ENCODE measurements at places on chromosomes 4 and X. TPM values are rescaled to one million over a fixed set of nuclear protein-coding genes. Genes with fewer than 3 reads are reported as not detected.

Gene TBC1D1
- 152 TPM for total RNA-seq

Gene EPHA5
- 0.92 TPM for total RNA-seq

Gene XAGE1A
- not detected for total RNA-seq

Gene RNF175
- not detected for total RNA-seq

GRCh38 chr4:127832585-127832984 lies 48.1 kb upstream of the PLK4 start:
- H3K27me3 ChIP-seq: no peaks in the 10 kb centered on the region
- H3K27ac ChIP-seq: no peak overlapping the region
- no peak overlapping the region for H3K4me3 ChIP-seq
- DNase-seq: no peak
- peaks cover 8% of the 10 kb centered on the region for H3K36me3 ChIP-seq

GRCh38 chr4:110008540-110008939 lies 95.9 kb downstream of the EGF start:
- no peaks in the 10 kb centered on the region for H3K4me1 ChIP-seq
- no peak overlapping the region for H3K4me3 ChIP-seq
- no peak for DNase-seq
- no peaks in the 10 kb centered on the region for H3K36me3 ChIP-seq
- H3K27ac ChIP-seq: no peak overlapping the region

DNA sequence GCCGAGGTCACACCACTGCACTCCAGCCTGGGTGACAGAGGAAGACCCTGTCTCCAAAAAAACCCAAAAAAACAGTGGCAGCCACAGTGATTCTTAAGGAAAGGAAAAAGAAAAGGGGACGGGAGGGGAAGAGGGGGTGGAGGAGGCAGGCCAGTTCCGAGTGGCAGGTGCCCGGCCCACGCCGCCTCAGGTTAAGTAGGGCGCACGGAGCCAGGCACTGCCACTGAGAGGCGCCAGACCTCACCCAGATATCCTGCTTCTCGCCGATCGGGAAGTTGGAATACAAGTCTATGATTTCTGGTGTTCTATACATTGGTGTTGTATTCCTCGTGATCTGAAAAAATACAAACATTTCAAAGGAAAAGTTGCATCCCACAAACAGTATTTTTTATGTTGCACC lies 35.9 kb downstream of the GAK start:
- no peaks in the 10 kb centered on the region for H3K27me3 ChIP-seq
- H3K4me3 ChIP-seq: no peak overlapping the region
- peaks cover 53% of the 10 kb centered on the region for H3K36me3 ChIP-seq
- no peaks in the 10 kb centered on the region for H3K4me1 ChIP-seq
- no peak for DNase-seq
- no peak overlapping the region for H3K27ac ChIP-seq

- no peaks in the 10 kb centered on the region for H3K36me3 ChIP-seq
- H3K27ac ChIP-seq: no peak overlapping the region
- no peaks in the 10 kb centered on the region for H3K4me1 ChIP-seq
- H3K27me3 ChIP-seq: no peaks in the 10 kb centered on the region
Measured at GRCh38 chrX:652341-652741, 21.8 kb downstream of the SHOX start.

DNA sequence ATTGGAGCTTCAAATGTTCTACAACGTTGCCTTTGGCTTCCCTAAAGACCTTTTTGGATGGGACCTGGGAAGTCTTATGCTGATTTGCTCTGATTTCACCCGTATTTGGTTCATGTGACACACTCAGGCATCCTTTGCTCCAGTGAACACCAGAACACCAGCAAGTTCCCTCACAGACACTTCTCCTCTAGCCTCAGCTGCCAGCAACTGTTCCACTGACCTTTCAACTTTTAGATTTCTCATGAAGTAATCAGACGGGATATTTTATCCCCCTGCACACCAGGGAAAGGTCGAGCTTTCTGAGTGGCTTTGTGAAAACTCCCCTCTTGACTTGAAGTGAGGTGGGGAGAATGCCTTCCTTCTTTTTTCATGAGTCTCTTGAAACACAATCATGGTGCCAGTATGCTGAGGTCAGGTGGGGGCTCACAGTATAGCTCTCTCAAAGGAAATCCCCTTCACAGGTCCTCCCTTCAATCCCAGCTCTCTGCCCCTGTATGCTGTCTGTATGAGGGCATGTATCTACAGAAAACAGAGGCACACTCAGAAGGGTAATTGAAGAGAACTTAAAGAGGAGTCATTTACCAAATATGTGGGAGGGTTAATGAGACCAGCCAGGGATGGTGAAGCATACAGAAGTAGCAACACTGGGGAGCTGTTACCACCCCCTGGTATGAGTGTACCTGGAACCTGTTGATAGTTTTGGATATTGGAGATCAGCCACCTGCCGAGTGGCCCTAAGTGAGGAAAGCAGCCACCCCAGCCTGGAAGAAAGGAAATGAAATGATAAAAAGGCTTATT lies 62.7 kb downstream of the FGFBP1 start:
- no peaks in the 10 kb centered on the region for H3K4me1 ChIP-seq
- DNase-seq: no peak
- H3K36me3 ChIP-seq: no peaks in the 10 kb centered on the region
- H3K27me3 ChIP-seq: no peaks in the 10 kb centered on the region

DNA sequence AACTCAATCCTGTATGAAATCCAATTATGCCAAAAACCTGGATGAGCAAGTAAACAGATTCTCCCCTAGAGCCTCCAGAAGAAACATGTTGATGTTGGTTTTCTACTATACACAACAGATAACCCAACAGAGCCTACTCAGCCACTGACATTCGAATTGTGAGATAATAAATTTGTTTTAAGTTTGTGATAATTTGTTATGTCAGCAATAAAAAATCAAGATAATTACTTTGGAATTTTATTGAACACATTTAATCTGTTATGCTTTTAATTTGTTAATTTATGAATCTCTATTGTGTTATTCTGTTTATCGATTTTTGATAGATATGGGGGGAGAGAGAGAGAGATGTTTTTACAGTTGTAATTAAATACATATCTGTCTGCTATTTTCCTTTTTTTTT lies 1016.1 kb upstream of the PCDH7 start:
- DNase-seq: no peak
- H3K27ac ChIP-seq: no peak overlapping the region
- H3K27me3 ChIP-seq: no peaks in the 10 kb centered on the region
- H3K4me3 ChIP-seq: no peak overlapping the region

DNA sequence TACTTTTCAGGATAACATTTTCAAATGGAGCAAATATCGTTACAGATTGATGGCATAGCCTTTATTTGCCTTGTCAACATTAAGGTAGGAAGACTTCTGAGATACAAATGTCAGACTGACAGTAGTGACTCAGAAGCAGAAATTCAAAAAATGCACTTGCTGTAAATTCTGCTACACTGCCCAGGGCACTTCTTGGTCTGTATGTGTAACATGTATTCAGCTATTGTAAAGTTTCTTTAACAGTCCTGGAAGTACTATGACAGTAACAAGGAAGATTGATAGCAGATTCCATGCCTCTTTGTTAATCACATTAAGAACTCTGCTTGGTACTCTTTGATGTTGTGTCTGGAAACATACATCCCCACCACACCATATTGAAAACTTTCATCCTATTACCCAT lies 69.6 kb upstream of the PCDH18 start:
- DNase-seq: no peak
- H3K27me3 ChIP-seq: no peaks in the 10 kb centered on the region
- H3K27ac ChIP-seq: no peak overlapping the region
- H3K4me3 ChIP-seq: no peak overlapping the region
- H3K36me3 ChIP-seq: no peaks in the 10 kb centered on the region

DNA sequence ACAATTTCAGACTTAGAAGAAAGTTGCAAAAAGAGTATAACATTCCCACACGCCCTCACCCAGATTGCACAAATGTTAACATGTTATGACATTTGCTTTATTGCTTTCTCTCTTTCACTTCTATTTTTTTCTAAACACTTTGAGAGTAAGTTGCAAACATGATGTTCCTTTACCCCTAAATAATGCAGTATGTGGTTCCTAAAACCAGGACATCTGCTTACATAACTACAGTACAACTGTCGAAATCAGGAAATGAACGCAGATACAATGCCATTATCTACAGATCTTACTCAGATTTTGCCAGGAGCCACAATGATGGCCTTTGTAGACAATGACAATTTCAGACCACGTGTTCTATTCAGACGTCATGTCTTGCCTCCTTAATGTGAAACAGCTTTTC lies 22.4 kb downstream of the SH3TC1 start:
- H3K27ac ChIP-seq: no peak overlapping the region
- H3K4me1 ChIP-seq: no peaks in the 10 kb centered on the region
- H3K36me3 ChIP-seq: no peaks in the 10 kb centered on the region
- H3K4me3 ChIP-seq: no peak overlapping the region
- no peaks in the 10 kb centered on the region for H3K27me3 ChIP-seq
- no peak for DNase-seq

DNA sequence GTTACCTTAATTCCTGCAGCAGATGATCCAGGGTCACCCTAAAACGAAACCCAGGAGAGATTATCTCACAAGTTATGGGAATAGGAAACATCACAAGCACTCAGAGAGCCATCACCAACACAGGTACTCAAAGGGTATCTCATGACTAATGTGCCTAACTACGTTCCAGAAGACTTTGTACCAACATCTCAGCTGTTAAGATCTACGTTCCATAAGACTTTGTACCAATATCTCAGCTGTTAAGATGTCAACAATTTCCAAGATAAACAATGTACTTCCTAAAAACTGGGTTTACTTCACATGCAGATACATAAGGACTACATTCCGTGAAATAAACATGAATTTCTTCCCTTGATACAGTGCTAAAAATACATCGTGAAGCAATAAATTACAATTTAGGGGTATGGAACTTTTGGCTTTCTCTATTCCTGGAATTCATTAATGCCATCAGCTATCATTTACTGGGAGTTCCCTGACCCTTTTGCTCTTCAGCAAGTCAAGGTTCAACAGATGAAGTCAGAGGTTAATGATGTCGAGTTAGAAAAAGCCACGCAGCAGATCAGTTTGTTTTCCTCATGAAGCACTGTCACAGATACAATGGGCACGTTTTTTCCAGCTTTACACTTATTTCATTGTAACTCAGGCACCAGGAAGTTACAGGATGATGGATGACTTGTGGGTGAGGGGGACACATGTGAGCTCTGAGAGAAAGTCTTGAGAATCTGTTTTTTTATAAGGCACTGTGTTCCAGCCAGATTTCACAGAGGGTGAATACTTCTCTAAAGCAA lies 127.0 kb upstream of the ETNPPL start:
- H3K4me1 ChIP-seq: no peaks in the 10 kb centered on the region
- no peaks in the 10 kb centered on the region for H3K36me3 ChIP-seq
- H3K4me3 ChIP-seq: no peak overlapping the region
- no peaks in the 10 kb centered on the region for H3K27me3 ChIP-seq

DNA sequence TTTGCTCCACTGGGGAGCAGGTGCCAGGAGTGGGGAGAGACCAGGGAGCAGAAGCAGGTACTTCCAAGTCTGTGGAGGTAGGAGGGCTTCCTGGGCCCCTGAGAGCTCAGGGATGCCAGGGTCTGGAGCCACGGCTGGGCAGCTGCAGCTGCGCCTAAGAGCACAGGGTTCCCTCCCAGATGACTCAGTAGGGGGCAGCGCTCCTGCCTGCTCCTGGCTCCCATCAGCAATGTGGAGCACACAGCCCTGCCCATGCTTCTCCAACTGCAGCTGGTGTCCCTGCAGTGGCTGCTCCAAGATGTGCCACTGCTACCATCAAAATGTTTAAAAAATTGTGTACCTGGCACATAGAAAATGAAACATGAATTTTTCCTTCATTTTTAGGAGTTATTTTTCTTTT lies 1028.2 kb downstream of the PCDH7 start:
- no peaks in the 10 kb centered on the region for H3K4me1 ChIP-seq
- no peaks in the 10 kb centered on the region for H3K27me3 ChIP-seq
- no peak for DNase-seq
- H3K4me3 ChIP-seq: no peak overlapping the region

GRCh38 chr4:122787940-122788339 lies 38.7 kb upstream of the FGF2 start:
- DNase-seq: no peak
- H3K27me3 ChIP-seq: no peaks in the 10 kb centered on the region
- H3K27ac ChIP-seq: no peak overlapping the region

- no peak overlapping the region for H3K27ac ChIP-seq
- no peaks in the 10 kb centered on the region for H3K36me3 ChIP-seq
- no peaks in the 10 kb centered on the region for H3K27me3 ChIP-seq
- no peaks in the 10 kb centered on the region for H3K4me1 ChIP-seq
Measured at GRCh38 chr4:105998171-105999063, 103.1 kb downstream of the NPNT start.

DNA sequence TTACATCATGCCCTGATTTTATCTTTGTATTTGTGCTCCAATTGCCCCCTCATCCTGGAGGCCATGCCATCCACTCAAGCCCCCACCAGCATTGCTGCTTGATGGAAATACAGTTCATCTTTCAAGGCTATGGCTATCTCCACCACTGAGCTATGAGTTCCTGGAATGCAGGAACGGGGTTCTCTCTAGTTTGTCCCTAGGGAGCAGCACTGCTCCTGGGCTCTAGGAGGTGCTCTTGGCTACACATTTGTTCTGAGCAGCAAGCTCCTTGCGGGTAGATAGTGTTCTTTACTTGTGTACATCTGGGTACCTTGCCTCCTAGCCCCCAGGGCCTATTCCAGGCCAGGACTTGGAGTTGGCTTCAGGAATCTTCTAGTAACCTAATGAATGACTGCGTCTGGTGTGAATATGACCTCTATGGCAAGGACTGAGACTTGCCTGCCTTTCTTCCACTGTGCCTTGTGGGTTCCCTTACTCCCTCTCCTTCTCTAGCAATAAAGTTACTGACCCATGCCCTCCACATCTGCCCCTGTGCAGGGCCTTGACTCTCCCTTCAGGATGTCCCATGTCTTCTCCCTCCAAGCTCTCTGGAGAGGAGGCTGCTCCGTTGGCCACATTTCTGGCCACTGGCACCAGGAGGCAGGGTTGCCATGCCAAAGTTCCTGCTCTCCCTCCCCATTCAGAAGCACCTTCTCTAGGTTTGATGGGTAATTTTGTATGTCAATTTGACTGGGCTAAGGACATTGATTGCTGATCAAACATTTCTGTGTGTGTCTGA lies 7.6 kb downstream of the CITED1 start:
- H3K27me3 ChIP-seq: no peaks in the 10 kb centered on the region
- H3K27ac ChIP-seq: no peak overlapping the region
- DNase-seq: no peak
- no peaks in the 10 kb centered on the region for H3K4me1 ChIP-seq
- H3K36me3 ChIP-seq: no peaks in the 10 kb centered on the region
- H3K4me3 ChIP-seq: no peak overlapping the region

DNA sequence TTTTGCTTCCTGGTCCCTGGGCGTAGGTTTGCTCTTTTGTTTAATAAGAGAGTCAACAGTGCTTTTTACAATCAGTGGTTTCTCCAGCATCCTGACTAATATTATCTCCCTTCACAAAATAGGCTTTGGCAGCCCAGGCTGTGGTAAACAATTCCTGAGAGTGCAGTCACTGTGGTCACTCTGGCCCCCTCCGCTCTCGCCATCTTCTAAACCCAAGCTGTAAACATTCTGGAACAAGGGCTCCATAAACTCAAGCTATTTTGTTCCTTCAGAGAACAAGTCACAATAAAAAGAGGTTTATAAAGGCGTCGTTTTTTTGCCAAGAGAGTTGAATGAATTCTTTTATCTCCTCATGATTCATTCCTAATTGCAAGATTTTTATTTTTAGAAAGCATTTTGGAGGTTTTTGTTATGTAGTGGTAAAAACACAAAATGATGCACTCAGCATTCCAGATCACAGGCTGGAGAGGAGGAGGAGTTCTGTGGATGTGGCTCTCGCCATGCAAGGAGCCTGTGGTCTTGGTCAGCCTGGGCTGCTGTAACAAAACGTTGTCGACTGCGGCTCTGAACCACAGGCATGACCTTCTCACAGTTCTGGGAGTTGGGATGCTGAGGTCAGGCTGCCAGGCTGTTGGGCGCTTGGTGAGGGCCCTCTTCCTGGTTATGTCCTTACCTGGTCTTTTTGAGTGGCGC lies 486.4 kb upstream of the FAT1 start:
- no peaks in the 10 kb centered on the region for H3K27me3 ChIP-seq
- peaks cover 16% of the 10 kb centered on the region for H3K4me1 ChIP-seq
- H3K36me3 ChIP-seq: no peaks in the 10 kb centered on the region
- DNase-seq: no peak
- H3K4me3 ChIP-seq: no peak overlapping the region
